ENCODE measurements at places on chromosomes 3 and 15. TPM values are rescaled to one million over a fixed set of nuclear protein-coding genes. Genes with fewer than 3 reads are reported as not detected.
A peak's percentile ranks its signal among the peaks of the same experiment; 100 is the strongest.

Gene STARD5
- 5.3 TPM for total RNA-seq

DNA sequence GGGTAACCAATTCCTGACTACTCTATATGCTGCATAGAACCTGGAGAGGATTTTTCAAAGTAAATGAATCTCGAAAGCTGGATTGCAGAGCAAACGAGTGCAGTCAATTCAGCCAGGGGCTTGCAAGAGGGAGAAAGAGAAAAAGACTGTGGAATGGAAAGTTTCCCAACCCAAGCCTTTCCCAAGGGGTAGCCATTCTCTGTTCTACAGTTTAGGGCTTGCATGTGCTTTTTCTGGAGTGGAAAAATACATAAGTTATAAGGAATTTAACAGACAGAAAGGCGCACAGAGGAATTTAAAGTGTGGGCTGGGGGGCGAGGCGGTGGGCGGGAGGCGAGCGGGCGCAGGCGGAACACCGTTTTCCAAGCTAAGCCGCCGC lies 511 bp upstream of the RARB start:
- no peak for DNase-seq

DNA sequence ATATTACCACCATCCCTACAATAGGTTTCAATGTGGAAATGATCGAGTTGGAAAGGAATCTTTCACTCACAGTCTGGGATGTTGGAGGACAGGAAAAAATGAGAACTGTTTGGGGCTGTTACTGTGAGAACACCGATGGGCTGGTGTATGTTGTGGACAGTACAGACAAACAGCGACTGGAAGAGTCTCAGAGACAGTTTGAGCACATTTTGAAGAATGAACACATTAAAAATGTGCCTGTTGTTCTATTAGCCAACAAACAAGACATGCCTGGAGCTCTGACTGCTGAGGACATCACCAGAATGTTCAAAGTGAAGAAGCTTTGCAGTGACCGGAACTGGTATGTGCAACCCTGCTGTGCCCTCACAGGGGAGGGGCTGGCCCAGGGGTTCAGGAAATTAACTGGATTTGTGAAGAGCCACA lies 510 bp downstream of the ARL14 start:
- DNase-seq = no peak

DNA sequence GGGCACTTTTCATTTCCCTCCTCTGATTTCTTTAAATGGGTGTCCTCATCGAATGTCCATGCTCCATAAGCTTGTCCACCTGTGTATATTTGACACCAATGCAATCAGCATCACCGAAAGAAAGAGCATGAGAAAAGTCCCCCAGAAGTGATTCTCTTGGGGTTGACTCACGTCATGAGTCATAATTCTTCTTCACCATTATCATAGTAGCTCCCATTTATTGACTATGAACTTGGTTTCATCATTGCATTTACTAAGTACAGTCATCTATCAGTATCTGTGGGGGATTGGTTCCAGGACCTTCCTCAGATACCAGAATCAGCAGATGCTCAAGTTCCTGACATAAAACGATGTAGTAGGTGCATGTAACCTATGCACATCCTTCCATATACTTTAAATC lies 372.5 kb upstream of the CFAP20DC start:
- no peak for DNase-seq

Gene PROS1
- total RNA-seq = 0.21 TPM

DNA sequence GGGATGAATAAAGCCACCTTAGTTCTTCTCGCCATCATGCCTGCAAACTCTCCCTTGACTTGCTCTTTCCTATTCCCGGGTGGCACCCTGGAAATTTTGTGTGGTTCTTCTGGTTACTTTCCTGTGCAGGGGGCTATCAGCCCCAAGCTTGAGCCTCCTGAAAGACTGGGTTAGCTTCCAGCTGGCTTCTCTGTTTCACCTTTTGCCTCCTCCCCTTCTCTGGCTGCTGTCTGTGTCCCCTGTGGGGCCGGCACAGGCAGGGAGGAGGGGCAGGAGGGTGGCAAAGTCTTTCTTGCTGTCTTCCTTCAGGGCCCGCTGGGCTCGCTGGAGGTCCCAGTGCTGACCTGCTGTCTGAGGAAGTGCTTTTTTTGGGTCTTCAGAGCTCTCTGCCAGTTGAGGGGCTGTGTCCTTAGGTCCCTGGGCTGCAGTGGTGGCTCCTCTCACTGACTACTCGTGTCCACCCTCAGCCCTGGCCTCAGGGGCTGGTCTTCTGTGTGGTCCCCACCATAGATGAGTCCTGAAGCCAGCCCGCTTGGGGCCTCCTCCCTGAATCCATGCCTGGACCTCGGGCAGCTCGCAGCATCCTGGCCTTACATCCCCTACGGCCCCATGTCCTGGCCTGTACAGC lies 196.5 kb downstream of the KLF13 start:
- DNase-seq = no peak

GRCh38 chr3:37024092-37024491 lies 30.8 kb downstream of the MLH1 start:
- DNase-seq = no peak

DNA sequence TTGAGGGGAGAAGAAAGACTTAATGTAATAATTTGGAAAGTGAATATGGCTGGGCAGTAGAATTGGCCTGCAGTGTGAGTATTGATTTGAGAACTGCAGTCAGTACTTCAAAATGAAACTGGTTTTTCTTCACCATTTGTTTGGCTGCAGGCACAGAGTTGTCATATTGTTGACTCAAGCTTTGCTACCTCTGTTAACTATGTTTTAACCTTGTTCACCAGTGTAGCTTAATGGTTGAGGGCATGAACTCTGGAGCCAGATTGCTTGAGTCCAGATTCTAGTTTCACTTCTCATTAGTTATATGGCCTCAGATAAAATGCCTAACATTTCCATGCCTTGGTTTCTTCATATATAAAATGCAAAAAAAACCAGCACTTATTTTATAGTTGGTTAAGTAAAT lies 64.1 kb downstream of the CFAP44 start:
- no peak for DNase-seq

DNA sequence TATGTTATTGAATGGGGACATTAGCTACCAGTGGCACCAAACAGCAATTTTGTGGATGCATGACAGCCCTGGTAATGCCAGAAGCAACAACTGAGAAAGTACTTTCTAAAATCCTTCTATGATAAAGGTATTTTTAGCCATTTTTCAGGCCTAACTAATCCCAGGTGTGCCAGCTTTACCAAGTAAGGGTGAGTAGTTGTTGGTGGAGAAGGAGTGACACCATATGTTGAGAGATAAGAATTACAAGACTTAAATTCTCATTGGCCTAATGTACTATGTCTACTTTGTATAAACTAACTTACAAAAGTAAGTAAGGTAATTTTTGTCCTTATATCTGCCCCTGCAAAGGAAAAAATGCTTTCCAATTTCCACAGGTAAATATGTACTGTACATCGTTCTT lies 4.1 kb upstream of the COX17 start:
- peak; percentile 29 for DNase-seq

GRCh38 chr15:39887832-39888231 lies 32.2 kb downstream of the GPR176 start:
- DNase-seq = no peak

Gene ALDH1A2
- not detected for total RNA-seq

All from activated CD8-positive, alpha-beta T cell treated with anti-CD3 and anti-CD28 coated beads, Interleukin-2, amount 10 ng/mL, durations not matched to agents 7 days and 5 days (primary cell).